Panc1 (cell line): ENCODE measurements at places on chromosomes 1 and 21. TPM values are rescaled to one million over a fixed set of nuclear protein-coding genes. Genes with fewer than 3 reads are reported as not detected.

DNA sequence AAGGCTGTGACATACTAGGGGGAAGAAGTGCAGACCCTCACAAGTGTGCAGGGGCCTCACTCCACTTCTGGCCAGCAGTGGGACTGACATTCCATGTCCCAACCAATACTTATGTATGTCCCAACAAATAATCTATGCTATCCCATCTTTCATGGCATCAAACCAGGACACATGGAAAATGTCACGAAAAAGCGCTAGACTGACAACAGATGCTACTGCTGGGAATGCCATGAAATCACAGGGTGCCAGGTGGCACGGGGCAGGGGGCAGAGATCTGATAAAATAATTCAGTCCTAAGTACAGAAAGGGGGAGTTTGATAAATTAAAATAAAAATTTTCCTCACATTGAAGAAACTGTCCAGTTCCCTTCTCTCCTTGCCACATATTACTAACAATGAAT is 27.6 kb upstream of the BCAS2 start:
- no peak for DNase-seq

Gene LRRC53
- total RNA-seq, result not detected

- no peak for DNase-seq
Measured at GRCh38 chr21:32733356-32733755, 5.5 kb upstream of the SYNJ1 start.

DNA sequence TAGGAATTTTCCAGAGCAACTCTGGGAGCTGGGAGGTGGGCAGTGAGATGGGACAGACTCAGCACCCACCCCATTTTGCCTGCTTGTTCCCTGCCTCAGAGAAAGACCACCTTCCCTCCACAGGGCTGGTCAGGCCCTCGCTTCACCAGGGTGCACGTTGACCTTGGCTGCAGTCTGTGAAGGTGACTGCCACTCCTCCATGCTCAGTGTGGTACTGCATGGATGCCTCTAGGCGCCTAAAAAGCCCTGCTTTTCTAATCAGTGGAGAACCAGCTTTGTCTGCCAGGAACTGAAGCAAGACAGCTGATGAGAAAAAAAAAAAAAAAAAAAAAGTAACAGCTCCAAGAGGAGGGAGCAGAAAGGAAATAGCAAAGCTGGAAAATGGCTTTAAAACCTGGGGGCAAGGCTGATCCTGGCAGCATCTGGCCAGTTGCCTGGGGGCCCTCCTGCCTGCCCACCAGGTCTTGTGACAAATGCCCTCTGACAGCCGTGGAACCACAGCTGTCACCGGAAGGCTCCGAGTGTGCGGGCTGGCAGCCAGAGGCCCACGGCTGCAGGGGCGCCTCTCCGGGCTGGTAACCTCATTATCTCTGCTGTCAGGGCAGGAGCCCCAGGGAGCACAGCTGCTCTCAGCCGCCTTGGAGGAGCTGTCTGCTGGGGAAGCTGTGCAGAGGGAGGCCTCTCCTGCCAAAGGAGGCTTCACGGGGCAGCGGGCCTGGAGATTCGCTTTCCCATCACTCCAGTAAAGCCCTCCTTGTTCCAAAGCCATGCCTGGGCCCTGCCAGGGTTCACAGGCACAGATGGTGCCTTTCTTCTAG is 13.7 kb downstream of the KIAA1614 start:
- DNase-seq, result no peak

Gene COL6A1
- total RNA-seq, result 34.2 TPM

DNA sequence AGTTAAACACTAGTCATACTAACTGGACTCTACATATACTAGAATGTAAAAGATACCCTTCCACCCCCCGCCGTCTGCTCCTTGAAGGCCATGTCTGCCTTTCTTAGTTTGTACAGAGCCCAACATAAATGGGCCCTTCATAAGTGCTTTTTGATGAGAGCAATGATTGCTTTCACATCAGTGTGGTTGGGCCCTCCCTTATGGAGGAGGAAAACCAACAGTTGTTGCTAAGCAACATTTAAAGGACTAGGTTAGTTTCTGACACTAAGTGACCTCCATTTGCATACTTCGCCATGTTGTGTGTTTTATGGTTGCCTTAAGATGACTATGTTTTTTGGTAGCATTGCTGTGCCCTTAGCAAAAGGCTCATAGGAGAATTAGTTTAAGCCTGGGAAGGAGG is 182.0 kb upstream of the SGIP1 start:
- no peak for DNase-seq

Gene RAB42
- total RNA-seq, result 4.2 TPM

GRCh38 chr21:21111309-21111920 is 113.2 kb downstream of the NCAM2 start:
- no peak for DNase-seq

GRCh38 chr1:160544647-160545046 is 21.6 kb upstream of the SLAMF6 start:
- DNase-seq, result no peak

DNA sequence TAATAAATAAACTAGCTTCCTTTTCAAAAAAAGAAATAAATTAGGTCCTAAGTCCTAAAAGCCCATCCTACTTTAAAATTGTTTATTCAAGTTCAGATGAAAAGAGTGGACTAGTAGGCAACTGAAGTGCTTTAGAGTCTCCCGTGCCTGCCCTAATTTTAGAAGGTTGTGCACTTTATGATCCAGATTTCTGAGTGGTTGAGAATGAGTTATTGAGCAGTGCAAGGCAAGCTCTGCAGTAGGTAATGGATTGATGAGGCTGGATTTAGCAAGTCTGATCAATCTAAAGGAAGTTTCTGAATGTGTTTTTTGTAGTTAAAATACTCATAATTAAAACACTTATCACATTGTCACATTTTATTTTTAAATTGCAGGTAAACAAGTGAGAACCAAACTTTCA is 13.0 kb downstream of the GGPS1 start:
- DNase-seq, result no peak

Gene KRTAP13-2
- not detected for total RNA-seq

Gene LAMTOR2
- 63.4 TPM for total RNA-seq

GRCh38 chr1:183090391-183091006 is 67.3 kb downstream of the LAMC1 start:
- no peak for DNase-seq

DNA sequence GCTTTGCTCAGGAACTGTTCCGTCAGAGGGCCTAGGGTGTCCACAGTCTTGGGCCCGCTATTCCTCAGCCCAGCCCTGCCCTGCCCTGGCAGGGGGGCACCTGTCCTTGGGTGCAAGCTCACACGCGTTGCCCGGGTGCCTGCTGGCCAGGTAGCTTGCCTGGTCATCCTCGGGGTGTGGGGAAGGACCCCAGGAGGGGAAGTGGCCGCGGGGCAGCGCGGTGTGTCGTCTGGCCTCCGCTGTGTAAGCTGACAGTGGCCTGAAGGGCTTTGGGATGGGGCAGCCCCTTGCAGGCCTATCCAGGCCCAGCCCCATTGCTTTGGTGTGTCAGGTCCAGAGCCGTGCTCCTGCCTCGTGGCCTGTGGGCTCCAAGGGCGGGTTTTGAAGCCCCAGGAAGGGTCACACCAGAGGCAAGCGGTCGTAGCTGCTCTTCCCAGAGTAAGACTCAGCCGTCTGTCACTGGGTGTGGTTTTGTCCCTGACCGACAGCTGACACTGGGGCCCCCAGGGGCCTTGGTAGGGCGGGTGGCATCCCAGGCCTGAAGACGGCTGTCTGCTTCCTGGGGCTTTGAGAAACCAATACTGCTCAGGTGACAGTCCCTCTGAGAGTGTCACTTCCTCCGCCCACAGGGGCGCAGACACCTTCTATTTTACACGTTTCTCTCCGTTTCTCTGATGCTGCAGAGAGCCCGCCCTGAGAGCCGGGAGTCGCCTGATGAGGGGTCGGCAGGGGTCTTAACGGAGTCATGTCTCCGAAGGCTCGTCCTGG is 72.1 kb downstream of the SKI start:
- DNase-seq, result no peak

Gene LIN28A
- total RNA-seq, result 0.64 TPM

GRCh38 chr1:204499511-204500468 is 5.2 kb upstream of the PIK3C2B start:
- DNase-seq, result no peak

- no peak for DNase-seq
Measured at GRCh38 chr1:93016171-93016570, 54.9 kb upstream of the DIPK1A start.

DNA sequence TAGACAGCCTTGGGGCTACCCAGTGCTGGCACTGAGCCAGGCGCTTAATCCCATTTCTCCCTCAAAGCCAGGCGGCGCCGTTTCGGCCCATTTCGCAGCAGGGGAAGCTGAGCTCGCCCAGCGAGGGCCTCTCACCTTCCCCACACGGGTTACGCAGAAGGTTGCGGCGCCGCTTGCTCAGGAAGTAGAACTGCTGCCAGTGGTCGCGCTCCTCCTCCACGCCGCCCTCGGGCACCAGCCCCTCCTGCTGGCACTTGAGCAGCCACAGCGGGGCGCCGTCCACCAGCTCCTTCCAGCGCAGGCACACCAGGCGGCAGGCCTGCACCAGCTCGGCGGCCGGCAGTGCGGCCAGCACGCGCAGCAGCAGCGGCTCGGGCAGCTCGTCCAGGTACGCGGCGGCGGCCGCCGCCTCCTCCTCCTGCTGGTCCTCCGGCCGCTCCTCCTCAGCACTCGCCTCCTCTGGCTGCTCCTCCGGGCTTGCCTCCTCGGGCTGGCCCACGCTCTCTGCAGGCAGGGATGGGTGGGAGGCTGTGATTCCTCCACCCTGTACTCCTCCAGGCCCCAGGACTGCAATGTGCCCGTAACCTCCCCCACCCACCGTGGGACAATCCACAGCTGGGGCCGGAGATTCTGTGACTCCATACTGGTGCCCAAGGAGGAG is 3.8 kb downstream of the FBXO2 start:
- DNase-seq, result no peak

GRCh38 chr1:242634732-242635131 is 110.2 kb upstream of the PLD5 start:
- DNase-seq, result no peak

DNA sequence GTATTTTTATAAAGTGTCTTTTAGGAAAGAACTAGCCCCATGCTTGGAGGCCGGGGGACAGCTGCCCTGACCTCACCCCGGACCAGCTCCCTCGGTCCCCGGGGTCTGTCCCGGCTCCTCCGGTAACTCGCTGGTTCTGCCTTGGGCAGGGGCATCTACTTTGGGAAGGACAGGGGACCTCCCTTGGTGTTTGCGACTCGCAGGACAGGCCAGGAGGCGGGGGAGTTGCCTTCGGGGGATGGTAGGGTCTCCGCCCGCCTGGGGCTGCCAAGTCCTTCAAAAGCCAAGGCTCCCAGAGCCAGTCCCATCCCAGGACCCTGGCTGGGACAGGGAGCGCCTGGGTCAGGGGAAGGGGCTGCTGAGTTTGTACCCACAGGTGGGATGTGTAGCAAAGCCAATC is 157.9 kb downstream of the PEX14 start:
- no peak for DNase-seq

DNA sequence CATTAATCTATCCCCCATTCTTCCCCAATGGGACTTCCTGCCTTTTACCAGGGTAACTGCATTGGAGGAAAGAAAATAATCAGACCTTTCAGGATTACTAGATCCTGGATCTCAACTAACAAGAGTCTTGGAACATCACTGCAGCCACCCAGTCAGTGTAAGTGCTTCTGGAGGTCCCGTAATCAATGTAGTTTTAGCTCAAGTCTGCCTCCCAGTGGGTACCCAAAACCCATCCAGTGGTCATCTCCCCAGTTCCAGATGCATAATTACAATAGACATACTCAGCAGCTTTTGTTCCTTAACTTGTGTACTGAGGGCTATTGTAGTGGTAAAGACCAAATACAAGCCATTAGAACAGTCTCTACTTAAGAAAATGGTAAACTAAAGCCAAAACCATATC is 319.1 kb downstream of the GPATCH2 start:
- DNase-seq, result no peak

- DNase-seq, result no peak
Measured at GRCh38 chr21:36696390-36697059, 2.4 kb upstream of the SIM2 start.

Gene CCDC185
- not detected for total RNA-seq

GRCh38 chr1:63703701-63704107 is 70.1 kb upstream of the ROR1 start:
- DNase-seq, result no peak

Gene VTCN1
- total RNA-seq, result not detected

GRCh38 chr1:19646377-19647319 is 2.5 kb downstream of the NBL1 start:
- no peak for DNase-seq

DNA sequence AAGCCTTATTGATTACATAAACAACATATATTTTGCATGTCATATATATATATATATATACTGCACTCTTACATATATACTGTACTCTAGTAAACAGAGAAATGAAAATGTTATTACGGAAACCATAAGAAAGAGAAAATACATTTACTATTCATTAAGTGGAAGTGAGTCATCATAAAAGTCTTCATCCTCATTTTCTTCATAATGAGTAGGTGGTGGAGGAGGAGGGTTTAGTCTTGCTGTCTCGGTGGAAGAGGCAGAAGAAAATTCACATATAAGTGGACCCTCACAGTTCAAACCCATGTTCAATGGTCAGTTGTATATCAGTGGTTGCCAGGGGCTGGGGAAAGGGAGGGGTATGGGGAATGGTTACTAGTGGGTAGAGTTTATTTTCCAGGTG is 8.0 kb upstream of the IFNLR1 start:
- no peak for DNase-seq

GRCh38 chr21:42114646-42115045 is 43.5 kb downstream of the UMODL1 start:
- DNase-seq, result no peak

DNA sequence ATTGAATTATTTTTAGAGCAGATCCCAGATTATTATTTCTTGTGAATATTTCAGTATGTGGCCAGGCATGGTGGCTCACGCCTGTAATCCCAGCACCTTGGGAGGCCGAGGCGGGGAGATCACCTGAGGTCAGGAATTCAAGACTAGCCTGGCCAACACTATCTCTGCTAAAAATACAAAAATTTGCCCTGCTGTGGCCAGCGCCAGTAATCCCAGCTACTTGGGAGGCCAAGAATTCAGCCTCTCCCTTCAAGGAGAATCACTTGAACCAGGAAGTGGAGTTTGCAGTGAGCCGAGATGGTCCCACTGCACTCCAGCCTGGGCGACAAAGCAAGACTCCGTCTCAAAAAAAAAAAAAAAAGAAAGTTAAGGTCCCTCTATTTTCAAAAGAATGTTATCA is 4.3 kb downstream of the OSBPL9 start:
- no peak for DNase-seq

Gene CENPS
- 40.8 TPM for total RNA-seq

Gene SLFNL1
- total RNA-seq, result 0.10 TPM
